Activated naive CD8-positive, alpha-beta T cell treated with anti-CD3 and anti-CD28 coated beads for 36 hours (primary cell): ENCODE measurements at places on chromosomes 2 and 18.

DNA sequence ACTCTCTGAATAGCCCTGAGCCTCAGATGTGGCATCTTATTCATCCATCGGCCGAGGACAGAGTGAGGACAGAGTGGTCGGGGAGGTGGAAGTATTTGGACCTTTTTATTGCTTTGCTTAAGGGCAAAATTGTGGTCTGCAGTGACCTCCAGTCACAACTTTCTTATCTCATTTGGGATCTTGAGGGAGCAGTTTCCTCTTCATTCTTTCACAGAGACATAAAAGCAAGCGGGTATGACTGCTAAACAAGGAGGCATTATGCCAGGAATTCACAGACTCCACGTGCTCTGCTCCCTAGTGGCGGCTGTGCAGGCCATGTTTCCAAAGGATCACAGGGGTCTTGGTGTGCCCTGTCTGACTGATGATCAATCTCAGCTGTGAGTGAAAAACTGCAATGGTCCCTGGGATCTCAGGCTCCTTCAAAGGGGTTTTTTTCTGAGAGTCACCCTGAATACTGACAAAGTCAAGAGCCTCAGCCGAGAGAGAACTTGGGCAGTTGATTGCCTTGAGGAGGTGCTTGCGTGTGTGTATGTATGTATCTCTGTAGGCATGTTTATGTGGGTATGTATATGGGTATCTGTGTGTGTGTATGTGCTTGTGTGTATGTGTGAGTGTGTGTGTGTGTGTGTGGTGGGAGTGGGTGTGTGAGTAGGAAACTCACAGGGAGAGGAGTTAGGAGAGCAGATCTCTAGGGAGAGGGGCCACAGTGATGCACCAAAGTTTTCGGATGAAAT is 47.7 kb downstream of the RAPGEF4 start:
- DNase-seq, result no peak

- no peak for DNase-seq
These were observed 139.3 kb upstream of the ID2 start for GRCh38 chr2:8542381-8543059.

GRCh38 chr2:216695401-216695821 is at the start of gene IGFBP5:
TSS of gene IGFBP5 (minus strand) at chr2:216695549. CDS start at chr2:216694775, 774 bp downstream.
- no peak for DNase-seq

DNA sequence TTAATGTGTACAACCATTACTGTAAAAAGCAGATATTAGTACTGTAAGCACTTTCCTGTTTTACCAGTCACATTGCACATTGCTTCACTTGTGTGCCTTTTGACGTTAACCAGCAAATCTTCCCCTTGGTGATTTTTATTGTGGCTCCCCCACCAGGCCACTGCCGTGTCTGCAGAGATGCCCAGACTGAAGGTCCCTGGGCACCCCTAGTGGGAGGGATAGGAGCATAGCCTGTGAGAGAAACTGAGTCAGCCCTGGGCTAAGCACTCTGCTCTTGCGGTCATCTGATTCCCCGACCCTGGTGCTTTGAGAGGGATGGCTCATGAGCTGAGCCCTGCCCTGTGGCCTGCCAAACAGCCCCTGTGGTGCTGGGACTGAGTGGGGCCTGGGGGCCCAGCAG is 73.4 kb downstream of the INPP4A start:
- peak; percentile 42 for DNase-seq

DNA sequence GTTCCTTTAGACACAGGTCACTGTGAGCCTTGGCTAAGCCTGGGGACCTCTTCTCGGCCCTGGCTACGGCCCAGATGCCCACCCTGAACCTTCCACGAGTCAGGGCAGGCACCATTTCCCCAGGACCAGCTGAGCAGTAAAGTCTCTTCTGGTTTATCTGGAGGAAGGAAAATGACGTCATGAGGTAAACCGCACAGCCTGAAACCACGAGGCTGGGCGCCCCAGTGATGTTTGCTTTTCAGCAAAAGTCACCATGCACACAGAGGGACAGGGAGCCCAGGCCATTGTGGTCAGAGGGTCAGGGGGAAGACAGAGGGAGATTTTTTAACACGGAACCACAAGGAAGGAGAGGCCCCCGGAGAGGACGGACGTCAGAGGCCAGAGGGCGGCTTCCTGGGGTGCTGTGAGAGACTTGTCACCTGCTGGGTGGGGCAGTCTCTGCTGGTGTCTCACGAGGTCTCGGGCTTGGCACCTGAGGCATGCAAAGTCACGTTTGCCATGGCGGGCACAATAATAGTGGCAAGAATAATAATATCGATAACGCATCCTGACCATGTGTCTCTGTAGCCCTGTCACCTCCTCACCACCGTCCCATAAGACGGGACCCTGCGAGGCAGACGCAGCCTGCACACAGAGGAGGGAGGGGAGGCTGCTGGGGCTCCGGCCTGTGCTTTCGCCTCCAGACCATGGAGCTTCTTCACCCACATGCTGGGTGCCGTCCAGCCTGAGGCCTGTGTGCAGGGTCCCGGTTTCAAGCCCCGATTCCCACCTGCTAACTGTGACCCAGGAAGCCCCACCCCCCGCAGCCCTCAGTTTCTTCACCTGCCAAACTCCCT is 33.2 kb upstream of the FOSL2 start:
- DNase-seq, result peak; percentile 80

GRCh38 chr2:186726938-186727337 is 33.1 kb downstream of the FAM171B start:
- no peak for DNase-seq

DNA sequence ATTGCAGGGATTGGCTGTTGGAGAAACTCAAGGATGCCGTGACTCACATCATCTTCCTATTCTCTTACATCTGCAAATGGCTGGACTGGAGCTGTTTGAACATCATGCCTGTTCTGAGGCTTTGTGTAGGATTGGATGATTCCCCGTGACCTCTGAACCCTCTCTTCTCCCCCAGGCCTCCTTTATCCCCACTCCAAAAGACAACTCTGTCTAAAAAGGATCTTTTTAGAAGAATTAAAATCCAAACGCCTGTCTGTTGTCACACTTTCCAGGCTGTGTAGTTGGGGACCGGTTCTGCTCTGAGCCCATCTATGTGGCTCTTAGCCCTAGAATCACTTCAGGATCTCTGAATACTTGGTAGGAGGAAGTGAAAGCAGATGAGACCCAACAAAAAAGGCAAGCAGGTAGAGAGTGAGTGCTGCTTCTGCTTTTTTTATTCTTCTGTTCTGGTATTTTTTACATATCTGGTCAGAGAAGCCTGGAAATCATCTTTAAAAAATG is 565 bp downstream of the SP140 start:
- DNase-seq, result no peak

DNA sequence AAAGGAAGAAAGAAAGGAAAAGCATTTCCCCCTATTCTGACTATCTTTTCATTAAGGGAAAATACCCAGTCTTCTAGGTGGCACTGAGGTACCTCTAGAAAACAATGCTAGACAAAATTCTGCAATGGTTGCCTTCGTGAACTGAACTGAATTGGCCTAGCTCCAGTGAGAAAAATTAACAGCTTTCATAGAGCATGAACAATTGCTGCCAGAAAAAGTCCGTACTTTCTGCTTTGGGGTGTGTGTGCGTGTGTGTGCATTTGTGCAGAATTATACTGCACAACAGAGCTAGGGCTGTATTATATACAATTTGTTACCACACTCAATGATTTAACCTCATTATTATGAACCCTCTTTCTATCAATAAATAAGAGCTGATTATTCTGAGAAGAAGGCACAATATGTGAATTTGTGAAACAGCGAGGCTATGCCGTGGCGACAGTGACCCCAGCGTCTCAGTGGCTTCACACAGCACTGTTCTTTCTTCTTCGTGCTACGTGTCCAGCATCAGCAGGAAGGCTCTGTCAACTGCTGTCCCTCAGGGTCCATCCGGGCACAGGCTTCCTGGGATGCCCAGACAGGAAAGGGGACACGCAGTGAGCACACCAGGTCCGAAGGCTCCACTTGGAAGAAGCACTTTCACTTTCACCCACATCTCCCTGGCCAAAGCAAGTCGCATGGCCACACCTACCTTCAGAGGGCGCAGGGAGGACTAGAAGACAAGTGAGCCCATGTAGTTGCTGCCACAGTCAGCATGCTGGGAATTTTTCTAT is 47.5 kb downstream of the PTGR3 start:
- DNase-seq, result peak; percentile 15

DNA sequence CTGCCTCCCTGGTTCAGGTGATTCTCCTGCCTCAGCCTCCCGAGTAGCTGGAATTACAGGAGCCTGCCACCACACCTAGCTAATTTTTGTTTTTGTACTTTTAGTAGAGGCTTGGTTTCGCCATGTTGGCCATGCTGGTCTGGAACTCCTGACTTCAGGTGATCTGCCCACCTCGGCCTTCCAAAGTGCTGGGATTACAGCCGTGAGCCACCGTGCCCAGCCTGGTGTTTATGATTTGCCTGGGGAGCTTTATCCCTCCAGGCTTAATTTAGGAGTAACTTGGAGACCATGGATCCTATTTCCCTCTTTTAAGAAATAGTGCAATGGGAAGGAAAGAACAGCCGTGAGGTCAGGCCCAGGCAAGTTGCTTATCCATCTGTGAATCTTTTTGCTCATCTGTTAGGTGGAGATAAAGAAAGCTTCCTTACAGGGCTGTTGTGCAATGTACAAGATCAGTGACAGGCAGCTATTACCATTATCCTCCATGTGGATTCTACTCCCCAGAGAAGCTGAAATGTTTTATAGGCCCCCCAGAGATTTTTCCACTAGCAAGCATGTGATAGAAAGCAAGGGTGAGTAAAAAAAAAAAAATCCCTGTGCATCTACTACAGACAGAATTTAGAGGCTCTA is 104.9 kb upstream of the MGAT5 start:
- no peak for DNase-seq

DNA sequence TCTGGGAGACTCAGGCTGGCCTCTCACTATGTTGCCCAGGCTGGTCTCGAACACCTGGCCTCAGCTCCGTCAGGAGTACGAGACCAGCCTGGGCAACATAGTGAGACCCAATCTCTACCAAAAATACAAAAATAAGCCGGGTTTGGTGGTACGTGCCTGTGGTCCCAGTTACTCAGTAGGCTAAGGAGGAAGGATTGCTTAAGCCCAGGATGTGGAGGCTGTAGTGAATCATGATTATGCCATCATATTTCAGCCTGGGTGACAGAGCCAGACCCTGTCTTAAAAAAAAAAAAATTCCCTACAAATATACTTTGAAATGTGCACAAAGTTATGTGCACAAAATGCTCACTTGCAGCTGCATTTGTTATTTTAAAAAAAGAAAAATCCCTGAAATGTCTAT is 26.3 kb upstream of the AGAP1 start:
- DNase-seq, result no peak

DNA sequence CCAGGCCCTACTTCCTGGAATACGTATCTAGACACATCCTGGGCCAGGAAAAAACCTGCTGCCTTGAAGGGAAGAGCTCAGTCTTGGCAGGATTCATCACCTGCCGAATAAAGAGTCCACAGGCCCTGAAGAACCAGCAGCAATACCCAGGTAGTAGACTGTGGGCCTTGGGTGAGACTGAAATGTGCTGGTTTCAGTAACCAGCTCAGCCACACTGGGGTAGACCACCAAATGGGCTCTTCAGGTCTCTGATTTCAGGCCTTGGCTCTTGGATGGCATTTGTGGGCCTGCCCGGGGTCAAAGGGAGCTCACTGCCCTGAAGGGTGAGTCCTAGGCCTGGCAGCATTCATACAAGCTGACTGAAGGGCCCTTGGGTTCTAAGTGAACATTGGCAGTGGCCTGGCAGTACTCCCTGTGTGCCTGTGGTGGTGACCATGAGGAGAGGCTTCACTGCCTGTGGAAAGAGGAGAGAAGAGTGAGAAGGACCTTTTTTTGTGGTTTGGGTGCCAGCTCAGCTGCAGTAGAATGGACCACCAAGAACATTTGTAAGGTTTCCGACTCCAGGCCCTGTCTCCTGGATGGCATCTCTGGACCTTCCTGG is 175.1 kb downstream of the ANKRD30B start:
- no peak for DNase-seq

DNA sequence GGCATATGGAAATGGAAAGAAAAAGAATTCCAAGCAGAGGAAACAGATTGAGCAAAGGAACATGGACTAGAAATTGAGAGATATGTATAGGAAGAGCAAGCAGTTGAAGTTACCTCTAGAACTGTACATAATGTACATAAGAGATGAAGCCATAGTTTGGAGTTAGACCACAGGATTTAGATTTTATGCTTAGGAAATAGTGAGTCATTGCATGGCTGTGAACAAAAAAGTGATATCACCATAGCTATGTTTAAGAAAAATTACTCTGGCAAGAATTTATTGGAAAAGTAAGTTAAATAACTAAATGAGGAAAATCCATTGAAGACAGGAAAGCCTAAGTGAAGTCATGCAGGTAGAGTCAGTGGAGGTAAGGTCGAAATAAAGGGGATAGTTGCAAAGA is 99.4 kb upstream of the GALNT5 start:
- no peak for DNase-seq

DNA sequence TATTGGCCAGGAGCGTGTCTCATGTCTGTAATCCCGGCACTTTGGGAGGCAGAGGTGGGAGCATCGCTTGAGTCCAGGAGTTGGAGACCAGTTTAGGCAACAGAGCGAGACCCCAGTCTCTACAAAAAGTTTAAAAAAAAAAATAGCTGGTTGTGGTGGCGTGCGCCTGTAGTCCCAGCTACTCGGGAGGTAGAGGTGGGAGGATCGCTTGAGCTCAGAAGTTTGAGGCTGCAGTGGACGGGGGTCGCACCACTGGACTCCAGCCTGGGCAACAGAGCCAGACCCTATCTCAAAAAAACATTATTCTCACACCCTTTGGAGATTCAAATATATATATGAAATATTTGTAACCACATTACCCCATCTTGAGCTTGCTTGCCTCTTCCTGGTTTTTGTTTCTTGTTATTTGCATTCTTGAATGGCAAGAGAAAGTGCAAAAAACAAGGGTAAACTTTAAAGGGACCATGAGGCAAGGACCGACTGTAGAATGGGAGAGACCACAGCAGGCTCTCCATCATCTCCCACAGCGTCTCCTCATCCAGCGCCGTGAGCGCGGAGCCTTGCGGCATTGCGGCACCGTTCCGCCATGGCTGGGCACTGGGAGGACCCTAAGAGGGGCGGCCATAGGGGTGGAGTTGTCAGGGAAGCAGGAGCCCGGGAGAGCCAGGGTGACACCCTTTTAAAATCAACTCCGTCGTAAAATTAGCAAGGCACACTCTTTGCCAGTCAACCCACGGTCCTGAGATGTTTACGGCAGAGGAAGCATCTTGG is 1.4 kb downstream of the ELP2 start:
- DNase-seq, result no peak

GRCh38 chr2:207987025-207987716 is 38.2 kb downstream of the PLEKHM3 start:
- DNase-seq, result no peak

DNA sequence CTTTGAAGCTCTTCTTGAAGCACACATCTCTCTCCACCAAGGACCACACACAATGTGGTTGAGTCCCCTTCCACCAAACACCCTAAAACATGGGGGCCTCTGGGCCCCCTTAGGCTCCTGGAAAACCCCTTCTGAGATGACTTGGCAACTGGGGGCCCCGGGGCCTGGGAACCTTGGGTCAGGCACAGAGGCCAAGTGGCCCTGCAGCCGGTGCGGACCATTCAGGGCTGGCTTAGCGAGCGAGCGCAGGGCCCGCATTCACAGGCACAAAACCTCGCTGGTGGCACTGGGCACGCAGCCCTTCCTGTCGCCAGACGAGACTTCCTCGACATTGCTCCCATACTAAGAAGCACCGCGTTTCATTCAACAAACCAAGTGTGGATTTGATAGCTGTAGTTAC is 111.2 kb upstream of the ID2 start:
- DNase-seq, result no peak
